PC-3 (cell line): ENCODE measurements at places on chromosomes 11 and 22. TPM values are rescaled to one million over a fixed set of nuclear protein-coding genes. Genes with fewer than 3 reads are reported as not detected.

Gene CARD10
- 20.7 and 26.3 TPM in 2 replicates for total RNA-seq

GRCh38 chr11:76798202-76798581 is 15.0 kb downstream of the TSKU start:
- DNase-seq = no peak
- H3K36me3 ChIP-seq = peaks cover 3% of the 10 kb centered on the region
- no peak overlapping the region for H3K27ac ChIP-seq
- H3K4me3 ChIP-seq = no peak overlapping the region
- H3K27me3 ChIP-seq = no peaks in the 10 kb centered on the region

GRCh38 chr11:57224537-57224936 is 12.5 kb downstream of the APLNR start:
- no peak overlapping the region for H3K27ac ChIP-seq
- no peak overlapping the region for H3K4me3 ChIP-seq

Gene PRR5L
- total RNA-seq = 1.3 and 4.7 TPM in 2 replicates

Gene KCTD14
- 1.6 and 3.6 TPM in 2 replicates for total RNA-seq

DNA sequence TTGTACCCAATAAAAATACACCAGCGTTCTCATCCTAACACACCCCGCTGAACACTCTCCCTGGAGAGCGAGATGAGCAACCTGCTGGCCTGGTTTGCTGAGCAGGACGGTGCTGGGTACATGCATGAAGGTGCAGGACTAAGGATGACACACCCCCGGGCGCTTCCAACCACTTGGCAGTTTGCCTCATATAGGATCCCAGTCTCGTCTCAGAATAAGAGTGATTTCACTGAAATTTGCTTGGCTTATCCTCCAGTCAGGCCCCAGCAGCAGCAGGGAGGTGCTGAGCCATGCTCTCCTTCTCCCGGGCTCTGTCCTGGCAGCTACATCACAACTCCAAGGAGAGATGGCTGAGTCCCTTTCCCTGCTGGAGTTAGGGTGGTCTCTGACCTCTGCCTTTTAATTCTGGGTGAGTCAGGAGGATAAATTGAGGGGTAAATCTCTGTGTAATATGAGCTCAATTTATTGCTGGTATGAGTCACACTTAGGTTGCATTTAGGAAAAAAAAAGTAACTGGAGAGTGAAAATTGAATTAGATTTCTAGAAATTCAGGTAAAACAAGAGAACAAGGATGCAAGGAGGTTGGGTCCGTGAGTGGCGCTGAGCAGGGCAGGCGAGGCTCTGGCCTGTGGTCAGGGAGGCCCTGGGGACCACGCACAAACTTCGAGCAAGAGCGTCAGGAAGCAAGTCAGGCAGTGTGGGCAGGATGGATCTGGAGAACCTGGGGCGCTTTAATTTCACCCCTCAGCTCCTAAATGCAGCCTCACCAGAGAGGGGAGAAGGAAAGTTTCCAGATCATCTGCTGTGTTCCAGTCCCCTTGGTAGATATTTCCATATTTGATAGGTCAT is 974.0 kb downstream of the TBC1D22A start:
- peak overlapping the region; percentile 69 for H3K27ac ChIP-seq
- no peak overlapping the region; the same call in 1 of the 2 replicates for H3K4me3 ChIP-seq
- DNase-seq = peak; percentile 86
- no peaks in the 10 kb centered on the region for H3K27me3 ChIP-seq
- peaks cover 21% of the 10 kb centered on the region for H3K4me1 ChIP-seq

Gene OMP
- total RNA-seq = not detected in 2 replicates

Gene CCDC179
- total RNA-seq = not detected in 2 replicates

Gene YPEL1
- 0.23 and 3.2 TPM in 2 replicates for total RNA-seq

DNA sequence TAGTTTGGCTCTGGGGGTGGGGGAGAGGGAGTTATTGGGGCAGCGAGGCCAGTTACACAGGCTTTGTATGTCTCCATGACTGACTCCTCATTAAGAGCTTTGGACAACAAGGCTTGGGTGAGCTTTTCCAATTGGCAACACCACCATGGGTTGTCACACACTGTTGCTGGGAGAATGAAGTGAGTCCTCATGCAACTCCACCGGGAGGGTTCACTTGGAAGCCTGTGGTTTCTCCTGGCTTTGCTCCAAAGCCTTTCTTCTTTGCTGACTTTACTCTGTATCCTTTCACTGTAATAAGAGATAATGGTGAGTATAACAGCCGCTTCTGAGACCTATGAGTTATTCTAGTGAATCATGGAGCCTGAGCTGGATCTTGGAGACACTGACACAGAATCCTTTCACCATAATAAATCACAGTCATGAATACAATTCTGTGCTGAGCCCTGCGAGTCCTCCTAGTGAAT is 24.9 kb downstream of the EIF3F start:
- peak; percentile 48 for DNase-seq
- H3K27ac ChIP-seq = no peak overlapping the region
- no peak overlapping the region for H3K4me3 ChIP-seq
- H3K4me1 ChIP-seq = no peaks in the 10 kb centered on the region

DNA sequence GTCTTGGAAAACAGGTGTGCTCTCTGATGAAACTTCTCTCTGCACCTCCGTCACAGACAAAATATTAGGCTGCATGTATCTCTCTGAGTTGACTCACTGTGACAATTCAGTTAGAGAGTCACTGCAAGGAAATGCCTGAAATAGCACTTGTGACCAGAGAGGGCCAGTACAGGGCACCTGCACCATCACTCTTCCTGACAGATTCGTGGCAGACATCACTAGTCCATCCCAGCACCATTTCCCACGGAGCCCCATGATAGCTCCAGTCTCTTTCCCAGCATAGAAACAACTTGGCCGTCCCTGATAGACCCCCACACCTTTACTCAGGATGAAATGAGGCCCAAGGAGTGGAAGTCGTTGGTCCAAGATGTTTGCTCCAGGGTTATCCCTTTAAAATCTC is 73.3 kb upstream of the ISX start:
- H3K4me3 ChIP-seq = no peak overlapping the region
- DNase-seq = no peak
- no peak overlapping the region for H3K27ac ChIP-seq
- H3K27me3 ChIP-seq = no peaks in the 10 kb centered on the region
- no peaks in the 10 kb centered on the region for H3K4me1 ChIP-seq

DNA sequence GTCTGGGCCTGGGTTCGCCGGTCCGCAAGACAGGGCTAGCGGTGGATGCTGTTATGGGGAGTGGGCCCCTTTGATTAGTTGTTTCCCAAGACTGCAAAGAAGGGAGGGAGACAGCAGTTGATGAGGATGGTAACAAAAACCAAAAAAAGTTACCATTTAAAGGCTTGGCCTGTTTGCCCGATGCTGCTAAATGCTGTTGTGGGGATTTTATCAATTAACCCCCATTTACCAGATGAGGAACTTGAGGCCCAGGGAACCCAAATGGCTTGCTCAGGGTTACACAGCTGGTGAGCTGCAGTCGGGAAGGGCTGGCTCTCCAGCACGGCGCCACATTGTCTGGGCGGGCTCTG is 3.4 kb downstream of the TRPT1 start:
- H3K4me3 ChIP-seq = no peak overlapping the region
- no peak for DNase-seq
- no peak overlapping the region for H3K27ac ChIP-seq
- no peaks in the 10 kb centered on the region for H3K27me3 ChIP-seq

GRCh38 chr11:129248618-129249017 is 56.5 kb upstream of the ARHGAP32 start:
- H3K27ac ChIP-seq = peak overlapping the region; percentile 41
- peaks cover 45% of the 10 kb centered on the region for H3K4me1 ChIP-seq
- H3K27me3 ChIP-seq = no peaks in the 10 kb centered on the region
- no peaks in the 10 kb centered on the region for H3K36me3 ChIP-seq
- no peak overlapping the region for H3K4me3 ChIP-seq

Gene MRGPRX4
- total RNA-seq = not detected in 2 replicates

Gene SSTR3
- 0.55 TPM in 1 of 2 replicates, not detected in the other for total RNA-seq

Gene PGM2L1
- total RNA-seq = 1.9 and 2.0 TPM in 2 replicates

DNA sequence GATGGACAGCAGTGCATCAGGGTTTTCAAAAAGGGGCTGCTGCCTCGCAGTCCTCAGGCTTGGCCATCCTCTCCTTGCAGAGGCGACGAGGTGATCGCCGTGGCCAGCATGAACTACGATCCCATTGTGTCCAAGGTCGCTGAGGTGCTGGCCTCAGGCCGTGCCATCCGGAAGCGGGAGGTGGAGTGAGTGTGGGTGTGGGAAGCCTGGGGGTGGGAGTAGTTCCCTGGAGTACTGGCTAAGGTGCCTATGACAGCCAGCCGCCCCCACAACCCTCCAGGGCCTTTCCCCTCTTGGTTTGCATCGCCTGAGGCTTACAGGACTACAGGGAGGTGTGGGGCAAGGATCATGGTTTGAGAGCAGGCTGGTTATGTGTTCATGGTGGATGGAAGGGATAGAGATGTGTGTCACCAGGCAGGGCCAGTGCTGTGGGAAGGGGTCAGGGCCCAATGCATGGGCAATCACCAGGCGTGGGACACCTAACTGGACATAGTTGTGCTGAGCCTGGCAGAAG is 2.1 kb upstream of the LZTR1 start:
- H3K4me1 ChIP-seq = peaks cover 13% of the 10 kb centered on the region
- DNase-seq = no peak
- no peak overlapping the region for H3K27ac ChIP-seq

DNA sequence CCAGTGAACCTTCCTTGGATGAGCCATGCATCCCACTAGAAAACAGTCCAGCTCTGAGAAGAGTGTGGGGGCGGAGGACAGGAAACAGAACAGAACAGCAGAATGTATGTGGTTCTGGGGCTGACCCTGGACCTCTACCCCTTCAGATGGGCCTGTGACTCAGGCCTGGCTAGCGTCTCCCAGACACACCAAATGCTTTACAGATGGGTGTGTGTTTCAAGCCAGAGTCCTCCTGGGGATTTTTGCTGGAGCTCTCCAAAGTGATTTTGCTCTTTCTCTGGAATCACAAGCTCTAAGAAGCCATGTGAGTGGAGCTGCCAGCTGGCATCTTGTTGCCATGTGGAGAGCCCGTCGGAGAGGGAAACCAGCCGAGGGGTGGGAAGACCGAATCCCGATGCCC is 13.2 kb upstream of the C1QTNF4 start:
- no peak for DNase-seq
- H3K36me3 ChIP-seq = no peaks in the 10 kb centered on the region
- H3K4me1 ChIP-seq = no peaks in the 10 kb centered on the region
- no peak overlapping the region for H3K4me3 ChIP-seq

Gene GLYATL1B
- not detected in 2 replicates for total RNA-seq

- DNase-seq = peak; percentile 95
- H3K4me3 ChIP-seq = peak overlapping the region; percentile 70
- no peaks in the 10 kb centered on the region for H3K36me3 ChIP-seq
- peaks cover 40% of the 10 kb centered on the region for H3K4me1 ChIP-seq
- H3K27me3 ChIP-seq = no peaks in the 10 kb centered on the region
- H3K27ac ChIP-seq = peak overlapping the region; percentile 94
Measured at GRCh38 chr11:122202951-122203456, 87.0 kb upstream of the BLID start.

Gene CDKN1C
- 12.0 and 12.9 TPM in 2 replicates for total RNA-seq

DNA sequence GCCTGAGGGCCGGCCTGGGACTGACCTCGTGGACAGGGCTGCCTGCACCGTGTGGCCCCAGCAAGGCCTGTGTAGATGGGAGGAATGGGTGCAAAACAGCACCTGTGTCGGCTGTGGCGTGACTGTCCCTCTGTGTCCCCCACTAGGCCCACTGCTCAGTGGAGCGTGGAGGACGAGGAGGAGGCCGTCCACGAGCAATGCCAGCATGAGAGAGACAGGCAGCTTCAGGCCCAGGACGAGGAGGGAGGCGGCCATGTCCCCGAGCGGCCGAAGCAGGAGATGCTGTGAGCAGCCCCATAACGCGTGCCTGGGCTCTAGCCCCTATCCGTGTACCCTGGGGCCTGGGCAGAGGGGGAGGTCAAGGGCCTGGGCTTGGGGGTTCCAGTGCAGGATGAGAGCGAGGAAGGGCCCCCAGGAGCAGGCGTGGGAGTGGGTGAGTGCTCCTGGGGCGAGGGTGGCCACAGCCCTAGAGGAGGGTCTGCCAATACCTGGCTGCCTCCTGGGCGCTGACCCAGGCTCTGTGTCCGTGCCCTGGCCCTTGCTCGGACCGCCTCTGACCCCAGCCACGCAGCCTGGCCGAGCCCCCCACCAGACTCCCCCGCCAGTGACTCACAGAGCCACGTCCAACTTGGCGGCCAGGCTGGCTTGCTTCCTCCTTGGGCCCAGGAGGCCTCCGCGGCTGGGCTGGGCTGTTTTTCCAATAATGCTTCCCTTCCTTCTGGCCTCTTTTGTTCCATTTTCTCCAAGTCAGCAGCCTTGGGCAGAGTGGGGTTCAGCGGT is 11.6 kb downstream of the PRR33 start:
- no peaks in the 10 kb centered on the region for H3K27me3 ChIP-seq
- DNase-seq = no peak
- H3K4me3 ChIP-seq = no peak overlapping the region
- no peak overlapping the region for H3K27ac ChIP-seq
- H3K36me3 ChIP-seq = no peaks in the 10 kb centered on the region
- no peaks in the 10 kb centered on the region for H3K4me1 ChIP-seq

Gene CASP5
- not detected in 2 replicates for total RNA-seq

DNA sequence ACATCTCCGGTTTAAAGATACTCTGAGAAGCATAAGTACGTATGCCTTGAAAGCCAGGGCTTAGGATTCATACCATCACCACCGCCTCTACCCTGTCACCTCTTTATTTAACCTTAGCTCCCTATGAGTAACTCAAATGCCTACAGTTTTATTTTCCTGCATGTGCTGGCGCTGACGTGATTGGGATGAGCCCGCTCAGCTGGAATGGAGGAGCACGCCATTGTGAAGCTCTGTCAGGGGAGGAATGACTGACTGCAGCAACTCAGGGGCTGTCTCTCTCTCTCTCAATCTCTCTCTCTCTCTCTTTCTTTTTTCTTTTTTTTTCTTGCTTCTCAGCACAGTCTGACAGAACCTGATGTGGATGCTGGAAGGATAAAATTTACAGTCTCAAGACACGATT is 12.4 kb downstream of the CAVIN3 start:
- H3K4me1 ChIP-seq = no peaks in the 10 kb centered on the region
- H3K4me3 ChIP-seq = no peak overlapping the region
- peaks cover 53% of the 10 kb centered on the region for H3K27me3 ChIP-seq
- no peak overlapping the region for H3K27ac ChIP-seq

DNA sequence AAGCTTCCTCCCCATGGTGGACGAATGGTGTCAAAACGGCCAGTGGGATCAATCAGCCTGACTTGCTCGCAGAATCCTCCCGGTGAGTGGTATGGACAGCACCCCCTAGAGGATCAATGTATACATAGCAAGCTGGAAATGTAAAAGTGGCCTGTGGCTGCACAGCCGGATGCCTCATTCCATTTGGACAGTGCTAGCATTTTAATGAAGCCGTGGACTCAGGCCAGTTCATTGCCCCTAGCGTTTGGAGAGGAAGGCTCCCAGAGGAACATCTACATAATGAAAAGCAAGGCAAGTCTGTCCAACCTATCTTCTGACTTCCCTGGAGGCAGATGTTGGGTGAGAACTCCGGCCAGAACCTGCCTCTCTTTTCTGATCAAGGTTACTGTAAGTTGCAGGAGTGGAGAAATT is 942.3 kb downstream of the NTM start:
- H3K4me1 ChIP-seq = no peaks in the 10 kb centered on the region
- peaks cover 17% of the 10 kb centered on the region for H3K27me3 ChIP-seq
- no peaks in the 10 kb centered on the region for H3K36me3 ChIP-seq
- H3K4me3 ChIP-seq = no peak overlapping the region
- DNase-seq = no peak

- no peaks in the 10 kb centered on the region for H3K36me3 ChIP-seq
- no peak overlapping the region for H3K4me3 ChIP-seq
- no peaks in the 10 kb centered on the region for H3K27me3 ChIP-seq
Measured at GRCh38 chr11:24932110-24933000, 435.5 kb downstream of the LUZP2 start.

Gene C11orf86
- not detected in 2 replicates for total RNA-seq
